ENCODE measurements at places on chromosomes 5 and 9. TPM values are rescaled to one million over a fixed set of nuclear protein-coding genes. Genes with fewer than 3 reads are reported as not detected.

QRFP gene
- total RNA-seq, result not detected

SHISAL2B gene
- not detected for total RNA-seq

SURF6 gene
- total RNA-seq, result 13.5 TPM

FGF18 gene
- total RNA-seq, result not detected

SPATA31A5 gene
- total RNA-seq, result not detected

DIRAS2 gene
- total RNA-seq, result 1.6 TPM

MCIDAS gene
- total RNA-seq, result not detected

TRIM7 gene
- total RNA-seq, result 0.74 TPM

GRCh38 chr5:77066184-77066583 is 20.9 kb downstream of the ZBED3 start:
- peak; percentile 16 for DNase-seq

DNA sequence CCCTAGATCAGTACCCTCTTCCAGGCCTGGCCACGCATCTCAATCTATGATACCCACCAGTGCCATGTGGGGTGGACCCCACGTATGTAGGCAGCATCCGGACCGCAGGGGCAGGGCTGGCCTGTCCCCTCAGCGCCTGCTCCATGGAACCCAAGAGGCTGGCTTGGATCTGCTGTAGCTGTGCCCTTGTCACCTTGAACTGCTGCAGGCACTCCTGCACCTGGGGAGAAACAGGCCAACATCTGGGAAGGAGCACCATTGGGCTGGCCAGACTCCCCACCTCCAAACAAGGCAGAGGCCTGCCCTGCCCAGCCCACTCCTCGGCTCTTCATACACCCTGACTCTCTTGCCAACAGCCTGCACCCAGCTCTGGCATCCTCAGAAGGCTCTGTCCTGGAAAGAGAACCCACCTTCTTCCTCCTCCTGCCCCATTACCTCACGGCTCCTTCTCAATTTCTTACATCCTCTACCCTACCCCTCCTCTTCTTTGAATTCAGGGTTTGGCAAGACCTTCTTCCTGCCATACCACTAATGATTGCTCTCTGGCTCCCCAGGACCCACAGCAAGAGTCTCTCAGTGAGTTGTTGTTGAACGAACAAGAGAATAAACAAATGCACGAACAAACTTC is 7.7 kb downstream of the HK3 start:
- DNase-seq, result no peak

GRCh38 chr5:64096771-64097170 is 68.9 kb upstream of the RNF180 start:
- no peak for DNase-seq

GRCh38 chr5:593511-593910 is 18.6 kb upstream of the CEP72 start:
- no peak for DNase-seq

- no peak for DNase-seq
Observed at GRCh38 chr5:180001136-180001535, 70.4 kb downstream of the RNF130 start.

GRCh38 chr9:14270358-14271092 is 43.4 kb downstream of the NFIB start:
- DNase-seq, result peak; percentile 78

GRCh38 chr5:143968071-143968878 is 156.3 kb downstream of the HMHB1 start:
- peak; percentile 87 for DNase-seq

DNA sequence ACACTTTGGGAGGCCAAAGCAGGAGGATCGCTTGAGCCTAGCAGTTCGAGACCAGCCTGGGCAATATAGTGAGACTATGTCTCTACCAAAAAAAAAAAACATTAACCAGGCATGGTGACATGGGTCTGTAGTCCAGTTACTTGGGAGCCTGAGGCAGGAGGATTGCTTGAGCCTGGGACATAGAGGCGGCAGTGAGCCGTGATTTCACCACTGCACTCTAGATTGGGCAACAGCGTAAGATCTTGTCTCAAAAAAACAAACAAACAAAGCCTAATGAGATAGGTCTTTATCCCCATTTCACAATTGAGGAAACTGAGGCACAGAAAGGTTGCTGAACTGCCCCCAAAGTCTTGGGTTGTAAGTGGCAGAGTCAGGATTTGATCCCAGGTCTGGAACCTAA is 70.5 kb upstream of the RAD23B start:
- no peak for DNase-seq

GRCh38 chr9:35749515-35750255 is 598 bp downstream of the RGP1 start:
- DNase-seq, result peak; percentile 7

DNA sequence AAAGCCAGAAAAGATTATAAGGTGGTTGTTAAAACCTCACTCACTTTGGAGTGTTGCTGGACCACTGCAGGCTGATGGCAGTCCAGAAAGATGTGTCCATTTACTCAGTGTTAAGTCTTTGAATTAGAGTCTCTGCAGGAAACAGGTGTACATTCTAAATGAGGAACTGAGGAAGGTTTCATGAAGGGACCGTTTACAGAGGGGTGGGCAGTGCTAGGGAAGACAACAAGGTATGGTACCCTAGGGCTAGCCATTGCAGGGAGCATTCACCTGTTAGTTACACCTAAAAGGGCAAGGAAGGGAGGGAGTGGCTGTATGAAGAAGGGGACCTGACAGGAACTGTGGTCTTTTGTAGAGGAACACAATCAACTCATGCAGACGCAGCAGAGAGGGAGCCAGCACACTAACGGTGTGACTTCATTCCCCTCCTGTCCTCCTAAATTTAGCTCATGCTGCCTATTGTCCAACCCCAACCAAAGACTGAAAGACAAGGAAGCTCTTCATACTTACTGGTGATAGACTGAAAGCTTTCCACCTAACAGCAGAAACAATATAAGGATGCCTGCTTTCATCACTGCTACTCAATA is 32.2 kb upstream of the PAX5 start:
- DNase-seq, result no peak

DNA sequence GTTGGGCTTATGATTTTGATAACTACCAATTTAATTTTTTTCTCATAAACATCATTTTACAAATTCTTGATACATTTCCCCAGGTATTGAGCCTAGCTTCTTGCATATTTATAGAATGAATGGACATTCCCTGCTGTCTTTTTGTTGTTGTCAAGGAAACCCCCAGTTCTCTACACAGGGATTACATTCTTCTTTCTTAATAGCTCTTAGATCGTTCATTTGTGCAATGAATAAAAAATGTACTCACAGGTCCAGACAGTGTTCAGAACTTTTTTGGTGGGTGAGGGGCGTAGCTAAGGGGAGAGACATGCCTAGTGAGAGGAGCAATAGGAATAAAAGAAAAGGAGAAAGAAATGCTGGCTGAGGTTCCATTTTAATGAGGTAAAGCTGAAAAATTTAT is 58.6 kb downstream of the VCAN start:
- DNase-seq, result peak; percentile 25

DNA sequence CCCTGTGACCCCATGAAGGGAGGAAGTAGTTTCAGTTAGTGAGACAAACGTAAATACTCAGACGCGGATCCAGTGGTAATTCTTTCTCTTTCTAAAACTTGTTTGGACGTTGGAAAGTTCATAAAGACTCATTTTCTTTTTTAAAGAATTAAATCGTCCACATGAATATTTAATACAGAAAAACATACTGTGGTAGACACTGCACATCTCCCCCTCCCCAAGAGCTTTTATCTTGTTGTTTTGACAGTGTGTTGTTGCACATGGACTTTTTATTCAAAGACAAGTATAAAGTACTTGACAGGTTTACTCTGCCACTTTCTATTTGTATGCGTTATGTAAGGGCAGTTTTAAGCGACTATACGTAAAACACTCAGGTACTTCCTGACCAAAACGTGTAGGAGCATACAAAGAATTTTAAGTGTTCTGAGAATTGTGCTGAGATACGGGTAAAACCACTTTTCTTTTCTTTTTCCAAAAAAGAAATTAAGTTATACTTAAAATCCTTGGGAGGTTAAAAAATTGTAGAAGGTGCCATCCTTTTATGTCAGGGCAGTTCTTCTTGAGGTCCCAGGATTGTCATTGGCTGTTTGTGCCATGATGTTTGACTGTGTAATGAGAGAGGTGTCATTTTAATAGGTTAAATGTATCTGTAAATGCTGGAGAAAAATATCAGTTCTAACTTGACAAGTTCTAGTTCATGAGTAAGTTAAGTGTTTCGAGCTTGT is 1.3 kb downstream of the NIPBL start:
- peak; percentile 21 for DNase-seq

DNA sequence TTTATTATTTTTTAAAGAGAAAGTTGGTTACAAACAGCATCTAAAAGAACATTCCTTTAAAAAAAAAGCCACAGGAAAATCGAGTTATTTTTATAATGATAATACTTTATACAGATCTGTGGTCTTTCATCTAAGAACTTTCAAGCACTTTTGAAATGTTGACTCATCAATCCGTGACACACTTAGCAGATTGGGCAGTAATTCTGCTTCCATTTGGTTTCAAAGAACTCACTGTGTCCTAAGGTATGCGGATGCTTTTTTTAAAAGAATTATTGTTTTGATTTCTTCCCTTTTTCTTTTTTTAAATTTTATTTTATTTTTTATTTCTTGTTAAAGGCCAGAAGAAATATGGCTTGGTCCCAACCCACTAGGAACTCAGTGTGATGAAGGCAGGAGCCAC is 147.8 kb downstream of the AOPEP start:
- DNase-seq, result peak; percentile 94

- DNase-seq, result no peak
Observed at GRCh38 chr5:155826611-155827507, 500.1 kb upstream of the SGCD start.

- peak; percentile 56 for DNase-seq
Observed at GRCh38 chr5:97554977-97555643, 372.1 kb upstream of the RIOK2 start.

- DNase-seq, result no peak
Observed at GRCh38 chr9:72882117-72882775, 70.6 kb downstream of the ALDH1A1 start.

Data from fibroblast of the aortic adventitia (primary cell).